Suppressor macrophage (primary cell): ENCODE measurements at places on chromosomes 4 and X.

DNA sequence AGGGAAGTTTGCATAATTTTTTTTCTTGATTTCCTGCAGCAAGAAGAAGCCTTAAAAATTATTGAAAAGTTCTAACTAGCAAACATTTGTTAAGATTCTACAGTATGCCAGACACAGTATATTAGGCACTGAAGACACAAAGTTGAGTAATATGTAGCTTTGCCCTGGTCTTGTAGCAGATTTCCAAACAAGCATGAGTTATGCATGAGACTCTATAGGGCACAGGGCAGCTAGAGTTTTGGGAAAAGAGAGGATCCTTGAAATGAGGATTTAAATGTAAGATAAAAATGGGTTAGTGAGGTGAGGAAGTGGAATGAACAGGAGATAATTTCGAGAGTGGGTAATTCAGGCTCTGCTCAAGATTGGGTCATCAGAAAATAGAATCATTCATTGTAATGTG is 8.6 kb upstream of the GPRIN3 start:
- peak; percentile 49 for DNase-seq

DNA sequence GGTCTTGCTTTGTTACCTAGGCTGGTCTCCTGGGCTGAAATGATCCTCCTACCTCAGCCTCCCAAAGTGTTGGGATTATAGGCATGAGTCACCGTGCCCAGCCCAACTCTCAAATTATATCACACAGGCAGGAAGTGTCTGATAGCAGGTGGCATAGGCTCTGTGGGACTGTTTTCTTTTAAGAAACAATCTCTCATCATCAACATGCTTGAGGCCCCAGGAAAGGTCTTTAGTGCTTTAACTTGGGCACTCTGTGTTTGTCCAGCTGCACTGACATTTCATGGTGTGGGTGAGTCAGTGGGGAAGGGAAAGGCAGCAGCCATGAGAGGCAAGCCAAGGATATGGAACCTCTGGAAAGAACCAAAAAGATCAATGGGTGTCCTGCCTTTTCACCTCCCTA is 88.1 kb upstream of the TSPAN5 start:
- DNase-seq, result no peak

GRCh38 chrX:105618393-105619101 is 203.8 kb upstream of the NRK start:
- DNase-seq, result no peak

GRCh38 chr4:22625311-22625710 is 67.4 kb upstream of the GBA3 start:
- no peak for DNase-seq

DNA sequence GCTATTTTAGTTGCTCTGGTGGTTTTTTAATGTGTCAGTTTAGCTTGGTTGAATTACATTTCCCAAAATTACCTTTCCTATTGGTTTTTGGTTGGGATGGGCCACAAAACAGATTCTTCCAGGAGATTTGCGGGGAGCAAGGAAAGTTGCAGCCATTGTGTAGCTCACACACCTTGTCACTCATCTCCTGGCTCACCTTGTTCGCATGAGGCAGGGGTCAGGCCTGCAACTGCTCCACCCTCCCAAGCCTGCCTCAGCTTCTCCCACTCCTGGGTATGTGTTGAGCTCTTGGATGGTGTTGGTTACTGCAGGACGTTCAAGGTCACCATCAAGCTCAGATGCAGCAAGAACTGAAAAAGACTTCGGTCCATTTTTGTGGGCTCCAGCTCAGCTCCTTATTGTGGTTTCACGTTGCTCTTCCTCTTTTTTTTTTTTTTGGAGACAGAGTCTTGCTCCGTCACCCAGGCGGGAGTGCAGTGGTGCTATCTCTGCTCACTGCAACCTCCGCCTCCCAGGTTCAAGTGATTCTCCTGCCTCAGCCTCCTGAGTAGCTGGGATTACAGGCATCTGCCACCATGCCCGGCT is 95.6 kb upstream of the METTL14 start:
- peak; percentile 29 for DNase-seq

- no peak for DNase-seq
Measured at GRCh38 chrX:33725535-33726210, 406.4 kb downstream of the FAM47A start.

DNA sequence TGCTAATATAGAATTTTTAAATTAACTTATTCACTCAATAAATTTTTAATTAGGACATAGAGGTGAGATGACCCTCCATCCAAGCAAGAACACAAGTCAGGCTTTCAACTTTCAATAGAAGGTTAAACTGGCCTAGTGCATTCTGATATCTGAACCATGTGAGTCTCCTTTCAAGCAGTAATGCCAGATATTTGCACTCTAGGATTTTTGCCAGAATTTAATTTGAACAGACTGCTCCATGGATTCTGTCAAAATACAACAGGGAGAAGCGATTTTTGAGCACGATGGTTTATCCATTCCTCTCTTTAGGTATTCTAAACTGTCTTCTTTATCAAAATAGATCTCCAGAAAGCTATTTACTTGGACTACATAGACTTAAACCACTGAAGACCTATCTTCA is 72.0 kb upstream of the DCLK2 start:
- DNase-seq, result no peak
